ENCODE measurements at places on chromosomes 3 and 15. TPM values are rescaled to one million over a fixed set of nuclear protein-coding genes. Genes with fewer than 3 reads are reported as not detected.

RASL12 gene
- total RNA-seq: 32.8 TPM

SPESP1 gene
- total RNA-seq: 1.8 TPM

HTR3E gene
- not detected for total RNA-seq

FBXL22 gene
- total RNA-seq: 21.7 TPM

TMEM207 gene
- total RNA-seq: not detected

RTP1 gene
- total RNA-seq: 1.0 TPM

BNIP2 gene
- total RNA-seq: 126 TPM

ATP10A gene
- 6.5 TPM for total RNA-seq

HAPLN3 gene
- total RNA-seq: 6.1 TPM

IL5RA gene
- total RNA-seq: 0.31 TPM

Measured in tongue (tissue), 3 donors.